Muscle of leg (tissue), 16 donors: ENCODE measurements at places on chromosomes 1 and 21. TPM values are rescaled to one million over a fixed set of nuclear protein-coding genes. Genes with fewer than 3 reads are reported as not detected.

- no peak overlapping the region for H3K27ac ChIP-seq
- no peaks in the 10 kb centered on the region for H3K36me3 ChIP-seq
- DNase-seq, result no peak
Measured at GRCh38 chr1:6419397-6419803, 319 bp downstream of the HES2 start.

DNA sequence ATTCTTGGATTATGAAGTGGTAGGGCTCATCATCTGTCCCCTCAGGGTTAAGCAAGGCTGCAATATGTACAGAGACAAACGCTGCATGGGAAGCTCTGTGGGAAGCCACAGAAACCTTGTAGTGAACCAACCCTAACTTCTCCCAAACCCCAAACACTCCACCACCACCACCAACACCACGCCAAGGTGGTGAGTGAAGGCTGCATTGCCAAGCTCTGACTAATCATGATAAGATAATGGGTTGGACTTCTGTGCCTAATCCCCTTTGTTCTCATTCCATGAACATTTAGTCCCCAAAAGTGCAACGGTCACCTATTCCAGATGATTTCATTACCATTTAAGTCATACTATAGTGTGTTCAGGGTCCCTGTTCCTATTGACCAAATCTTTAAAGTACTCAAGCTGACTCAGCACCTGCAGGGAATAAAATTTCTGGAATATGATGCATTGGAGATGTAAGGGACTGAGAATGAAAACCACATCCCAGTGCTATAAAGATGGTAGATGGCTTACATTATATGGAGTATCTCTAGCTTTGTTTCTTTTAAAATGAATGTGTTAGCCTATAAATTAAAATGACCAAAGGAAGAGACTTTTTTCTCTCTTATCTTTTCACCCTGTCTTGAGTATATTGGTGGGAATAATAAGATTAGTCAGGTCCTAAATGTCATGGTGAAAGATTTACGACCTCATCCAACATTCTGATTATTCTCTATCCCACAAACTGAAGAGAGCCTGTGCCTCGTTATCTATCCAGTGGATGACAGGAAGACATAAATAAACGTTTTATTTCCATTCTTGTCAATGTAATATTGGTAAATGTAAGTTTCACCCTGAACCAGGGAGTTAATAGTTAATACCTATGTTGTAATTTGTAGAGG is 22.6 kb upstream of the PLD5 start:
- no peak overlapping the region for H3K27ac ChIP-seq
- DNase-seq, result no peak
- H3K4me1 ChIP-seq, result no peaks in the 10 kb centered on the region
- H3K4me3 ChIP-seq, result no peak overlapping the region
- no peaks in the 10 kb centered on the region for H3K27me3 ChIP-seq

GRCh38 chr1:192905049-192905448 is 96.2 kb downstream of the RGS2 start:
- H3K4me1 ChIP-seq, result peaks cover 5% of the 10 kb centered on the region
- H3K36me3 ChIP-seq, result no peaks in the 10 kb centered on the region
- no peaks in the 10 kb centered on the region for H3K27me3 ChIP-seq

DNA sequence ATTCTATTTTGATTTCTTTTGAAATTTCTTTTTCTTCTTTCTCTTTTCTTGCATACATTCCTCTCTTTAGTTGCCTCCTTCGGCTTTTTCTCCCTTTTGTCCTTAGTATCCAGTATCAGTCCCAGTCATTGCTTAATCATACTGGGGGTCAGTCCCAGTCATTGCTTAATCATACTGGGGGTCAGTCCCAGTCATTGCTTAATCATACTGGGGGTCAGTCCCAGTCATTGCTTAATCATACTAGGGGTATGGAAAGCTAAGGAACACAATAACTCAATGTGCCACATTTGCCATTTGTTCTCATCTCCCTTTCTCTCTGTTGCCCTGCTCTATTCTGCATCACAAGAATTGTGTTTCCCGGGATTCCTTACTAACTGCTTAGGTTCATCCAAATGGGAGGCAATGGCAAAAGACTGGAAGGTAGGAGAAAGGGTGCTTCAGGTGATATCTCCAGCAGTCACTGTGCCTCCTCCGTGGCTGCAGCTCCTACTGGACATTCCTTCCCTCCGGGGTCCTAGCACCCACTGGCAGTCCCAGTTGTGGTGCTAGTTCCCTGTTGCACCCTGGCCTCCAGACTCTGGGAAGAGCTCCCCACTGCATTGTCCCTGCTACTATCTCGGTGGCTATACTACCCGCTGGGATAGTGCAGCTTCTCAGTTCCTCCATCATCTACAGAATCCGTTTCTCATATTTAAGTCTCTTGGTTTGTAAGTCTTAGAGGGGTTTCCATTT is 32.6 kb upstream of the LAMC1 start:
- H3K36me3 ChIP-seq, result no peaks in the 10 kb centered on the region
- H3K27ac ChIP-seq, result no peak overlapping the region
- no peak for DNase-seq
- no peaks in the 10 kb centered on the region for H3K4me1 ChIP-seq
- H3K27me3 ChIP-seq, result no peaks in the 10 kb centered on the region

DNA sequence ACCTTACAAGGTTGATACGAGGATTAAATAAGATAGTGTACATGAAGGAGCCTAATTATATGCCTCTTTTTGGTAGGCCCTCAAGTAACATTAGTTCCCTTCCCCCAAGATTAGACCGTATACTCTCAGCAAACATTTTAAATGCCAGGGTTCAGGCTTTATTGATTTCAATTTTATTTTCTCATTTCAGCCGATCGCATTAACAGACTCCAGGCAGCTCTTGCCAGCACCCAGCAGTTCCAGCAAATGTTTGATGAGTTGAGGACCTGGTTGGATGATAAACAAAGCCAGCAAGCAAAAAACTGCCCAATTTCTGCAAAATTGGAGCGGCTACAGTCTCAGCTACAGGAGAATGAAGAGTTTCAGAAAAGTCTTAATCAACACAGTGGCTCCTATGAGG is 104.4 kb upstream of the BMP8A start:
- no peak overlapping the region for H3K4me3 ChIP-seq
- DNase-seq, result no peak
- H3K36me3 ChIP-seq, result peaks cover 46% of the 10 kb centered on the region
- H3K27me3 ChIP-seq, result no peaks in the 10 kb centered on the region
- H3K27ac ChIP-seq, result no peak overlapping the region

DNA sequence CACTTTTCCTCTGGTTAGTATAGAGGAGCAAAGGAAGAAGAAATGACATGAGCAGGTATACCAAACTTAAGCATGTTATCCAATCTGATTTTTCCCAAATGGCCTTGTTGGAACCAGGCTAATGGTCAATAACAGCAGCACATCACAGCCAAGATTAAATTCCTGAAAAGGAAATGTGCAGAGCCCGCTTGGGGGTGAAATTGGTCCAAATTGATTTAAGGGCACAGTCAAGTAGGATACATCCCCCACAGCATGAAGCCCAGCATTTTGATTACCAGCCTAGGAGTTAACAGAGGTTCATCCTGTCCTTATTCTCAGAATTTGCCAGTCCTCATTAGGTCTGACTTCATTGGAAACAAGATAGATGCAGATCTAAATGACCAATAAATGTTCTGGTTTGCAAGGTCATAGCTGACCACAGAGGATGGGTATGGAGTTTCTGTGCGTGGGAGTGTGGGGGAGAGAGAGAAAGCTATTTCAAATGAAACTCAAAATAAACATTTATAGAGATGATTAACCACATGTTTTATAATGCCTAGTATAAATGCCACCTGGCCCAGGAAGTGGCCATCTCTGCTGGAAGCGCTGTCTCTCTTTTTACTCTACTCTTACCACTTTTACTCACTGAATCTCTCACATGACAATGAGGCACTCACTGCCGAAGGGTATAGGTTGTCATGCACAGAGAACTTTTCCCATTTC is 38.7 kb downstream of the RGS5 start:
- no peak overlapping the region for H3K4me3 ChIP-seq
- H3K27ac ChIP-seq, result no peak overlapping the region
- DNase-seq, result no peak
- H3K4me1 ChIP-seq, result no peaks in the 10 kb centered on the region

DNA sequence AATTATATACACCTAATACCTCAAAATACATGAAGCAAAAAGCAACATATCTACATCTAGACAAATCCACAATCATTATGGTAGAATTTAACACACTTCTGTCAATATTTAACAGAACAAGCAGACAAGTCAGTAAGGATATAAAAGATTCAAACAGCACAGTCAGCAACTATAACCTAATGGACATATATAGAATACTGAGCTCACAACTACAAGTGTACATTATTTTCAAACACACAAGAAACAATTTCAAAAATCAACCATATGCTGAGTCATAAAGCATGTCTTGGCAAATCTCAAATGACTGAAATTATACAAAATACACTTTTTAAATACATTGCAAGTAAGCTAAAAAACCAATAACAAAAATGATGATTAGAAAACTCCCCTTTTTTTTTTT is 178.0 kb downstream of the TOMM20 start:
- no peaks in the 10 kb centered on the region for H3K36me3 ChIP-seq
- peaks cover 17% of the 10 kb centered on the region for H3K4me1 ChIP-seq
- H3K27me3 ChIP-seq, result no peaks in the 10 kb centered on the region
- no peak for DNase-seq

DNA sequence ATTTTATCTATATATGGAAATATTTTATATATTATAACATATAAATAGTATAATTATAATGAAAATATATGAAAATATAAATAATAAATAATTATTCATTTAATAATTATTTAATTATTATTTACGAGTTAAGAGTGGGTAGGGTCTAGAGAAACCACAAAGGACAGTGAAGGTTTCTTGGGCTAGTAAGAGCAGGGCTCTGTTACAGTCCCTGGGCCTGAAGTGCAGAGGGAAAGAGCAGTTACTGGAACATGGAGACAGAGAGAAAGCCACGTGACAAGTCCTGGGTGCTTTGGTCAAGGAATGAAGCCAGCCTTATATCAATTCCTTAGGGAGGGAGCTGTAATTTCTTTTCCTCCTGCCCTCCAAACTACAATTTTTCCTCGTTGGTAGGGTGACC is 117.2 kb upstream of the OLIG2 start:
- no peak overlapping the region for H3K27ac ChIP-seq
- no peak overlapping the region for H3K4me3 ChIP-seq
- no peak for DNase-seq
- peaks cover 9% of the 10 kb centered on the region for H3K27me3 ChIP-seq
- no peaks in the 10 kb centered on the region for H3K4me1 ChIP-seq

DNA sequence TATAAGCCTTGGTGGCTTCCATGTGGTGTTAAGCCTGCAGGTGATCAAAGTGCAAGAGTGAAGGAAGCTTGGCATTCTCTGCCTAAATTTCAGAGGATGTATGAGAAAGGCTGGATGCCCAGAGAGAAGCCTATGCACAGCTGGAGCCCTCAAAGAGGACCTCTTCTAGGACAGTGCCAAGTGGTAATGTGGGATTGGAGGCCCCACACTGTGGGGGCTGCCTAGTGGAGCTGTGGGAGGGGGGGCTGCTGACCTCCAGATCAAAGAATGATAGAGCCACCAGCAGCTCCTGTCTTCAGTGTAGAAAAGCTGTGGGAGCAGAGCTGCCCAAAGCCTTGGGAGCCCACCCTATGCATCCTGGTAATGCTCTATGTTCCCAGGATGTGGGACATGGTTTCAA is 1512.7 kb upstream of the TPTE start:
- no peak overlapping the region for H3K4me3 ChIP-seq
- no peaks in the 10 kb centered on the region for H3K4me1 ChIP-seq
- peaks cover 2% of the 10 kb centered on the region for H3K27me3 ChIP-seq
- no peaks in the 10 kb centered on the region for H3K36me3 ChIP-seq
- no peak for DNase-seq

DNA sequence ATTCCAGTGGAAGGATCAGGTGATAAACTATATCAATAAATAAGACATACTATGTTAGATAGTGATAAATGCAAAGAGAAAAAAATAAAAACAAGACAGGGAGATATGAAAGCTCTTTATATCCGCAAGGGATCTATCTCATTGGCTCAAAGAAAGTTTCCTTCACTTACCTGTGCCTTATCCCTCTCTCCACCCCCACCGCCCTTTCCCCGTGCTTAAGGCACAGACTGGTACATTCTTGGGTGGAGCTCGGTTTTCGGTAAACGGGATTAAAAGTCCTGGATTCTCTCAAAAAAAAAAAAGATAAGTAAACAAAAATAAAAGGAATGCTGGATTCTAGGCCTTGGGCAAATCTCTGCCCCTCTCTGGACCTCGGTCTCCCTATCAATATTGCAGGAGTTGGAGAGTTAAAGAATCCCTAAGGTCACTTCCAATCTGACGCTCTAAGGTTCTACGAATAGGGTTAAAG is 593 bp upstream of the DNAJC16 start:
- peaks cover 10% of the 10 kb centered on the region for H3K36me3 ChIP-seq
- peak overlapping the region; percentile 91 for H3K4me3 ChIP-seq
- no peaks in the 10 kb centered on the region for H3K27me3 ChIP-seq
- H3K27ac ChIP-seq, result peak overlapping the region; percentile 100
- no peak for DNase-seq

DNA sequence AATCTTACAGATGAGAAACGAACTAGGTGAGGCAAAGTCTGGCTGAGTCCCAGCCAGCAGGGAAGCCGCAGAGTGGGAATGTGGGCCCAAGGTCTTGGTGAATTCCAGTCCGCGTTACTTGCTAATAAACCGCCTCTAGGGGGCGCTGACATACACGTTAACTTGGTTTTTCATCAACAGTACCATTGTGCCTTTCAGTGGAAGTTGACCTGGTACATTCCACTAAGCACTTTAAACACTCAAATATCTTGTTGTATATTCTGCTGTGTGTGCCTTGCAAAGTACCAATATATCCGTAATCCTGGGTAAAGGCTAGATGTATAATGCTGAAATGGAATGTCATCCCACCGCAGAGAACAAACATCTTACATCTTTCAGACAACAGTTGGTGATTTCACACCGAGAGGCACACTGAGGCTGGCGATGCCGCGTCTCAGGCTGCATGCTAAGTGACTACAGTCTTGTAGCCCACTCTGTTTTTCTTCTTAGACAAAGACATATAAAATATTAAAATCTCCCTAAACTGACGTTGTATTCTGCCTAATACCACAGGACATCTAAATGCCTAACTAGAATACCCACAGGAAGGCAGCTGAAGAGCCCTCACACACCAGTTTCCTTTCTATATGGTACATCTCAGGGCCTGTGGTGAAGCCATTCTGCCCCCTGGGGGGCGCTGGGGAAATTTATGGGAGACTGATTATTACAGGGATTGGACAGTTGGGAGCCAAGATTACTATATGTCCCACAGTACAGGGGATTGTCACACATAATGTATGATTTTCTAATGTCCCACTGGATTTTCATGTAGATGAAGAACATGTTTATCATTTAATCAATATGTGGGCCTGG is 49.2 kb upstream of the C1orf198 start:
- no peaks in the 10 kb centered on the region for H3K4me1 ChIP-seq
- no peak overlapping the region for H3K27ac ChIP-seq
- H3K36me3 ChIP-seq, result peaks cover 33% of the 10 kb centered on the region
- H3K27me3 ChIP-seq, result no peaks in the 10 kb centered on the region

DNA sequence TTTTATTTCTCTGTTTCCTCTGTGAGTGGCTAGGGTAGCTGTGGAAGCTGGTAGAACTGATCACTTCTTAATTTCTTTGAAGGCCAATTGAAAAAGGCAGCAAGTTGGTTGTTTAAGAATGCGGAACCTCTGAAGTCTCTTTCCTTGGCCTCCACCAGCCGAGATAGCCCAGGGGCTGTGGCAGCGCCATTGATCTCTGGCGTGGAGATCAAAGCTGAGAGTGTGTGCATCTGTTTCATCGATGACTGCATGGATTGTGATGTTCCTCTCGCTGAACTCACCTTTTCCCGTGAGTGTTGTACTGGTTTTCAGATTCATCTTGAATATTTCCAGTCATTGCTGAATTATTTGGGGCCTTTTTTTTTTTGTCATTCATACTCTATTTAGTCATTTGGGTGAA is 97.7 kb downstream of the VPS13D start:
- peaks cover 31% of the 10 kb centered on the region for H3K36me3 ChIP-seq
- no peak for DNase-seq
- H3K27ac ChIP-seq, result no peak overlapping the region
- H3K27me3 ChIP-seq, result no peaks in the 10 kb centered on the region
- H3K4me1 ChIP-seq, result no peaks in the 10 kb centered on the region

Gene DIO1
- not detected for total RNA-seq

Gene PGLYRP4
- total RNA-seq, result not detected

Gene NR5A2
- total RNA-seq, result 3.7 TPM

Gene FCRL1
- 0.09 TPM for total RNA-seq
